Stimulated activated CD4-positive, alpha-beta T cell treated with anti-CD3 and anti-CD28 coated beads, Interleukin-4, amount 100 ng/mL, for 24 hours (primary cell): ENCODE measurements at places on chromosomes 2 and 18.

DNA sequence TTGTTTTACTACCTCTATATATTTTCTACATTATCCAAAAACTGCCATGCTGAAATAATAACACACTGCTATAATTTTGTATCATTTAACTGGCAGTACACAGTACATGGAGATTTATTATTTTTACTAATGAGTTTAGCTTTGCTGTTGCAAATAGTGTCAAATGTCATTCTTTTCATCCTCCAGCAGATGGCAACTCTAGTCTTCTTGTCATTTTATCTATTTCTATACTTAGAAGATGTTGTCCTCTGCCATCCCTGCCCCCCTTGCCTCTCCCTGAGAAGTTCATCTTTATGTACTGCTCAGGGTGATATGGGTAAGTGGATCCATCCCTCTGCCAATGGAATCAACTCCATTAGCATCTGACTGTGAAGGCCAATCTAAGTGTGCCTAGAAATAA lies 21.7 kb upstream of the LRRTM1 start:
- DNase-seq = no peak

GRCh38 chr2:26011990-26012856 lies 21.7 kb upstream of the RAB10 start:
- DNase-seq = no peak

DNA sequence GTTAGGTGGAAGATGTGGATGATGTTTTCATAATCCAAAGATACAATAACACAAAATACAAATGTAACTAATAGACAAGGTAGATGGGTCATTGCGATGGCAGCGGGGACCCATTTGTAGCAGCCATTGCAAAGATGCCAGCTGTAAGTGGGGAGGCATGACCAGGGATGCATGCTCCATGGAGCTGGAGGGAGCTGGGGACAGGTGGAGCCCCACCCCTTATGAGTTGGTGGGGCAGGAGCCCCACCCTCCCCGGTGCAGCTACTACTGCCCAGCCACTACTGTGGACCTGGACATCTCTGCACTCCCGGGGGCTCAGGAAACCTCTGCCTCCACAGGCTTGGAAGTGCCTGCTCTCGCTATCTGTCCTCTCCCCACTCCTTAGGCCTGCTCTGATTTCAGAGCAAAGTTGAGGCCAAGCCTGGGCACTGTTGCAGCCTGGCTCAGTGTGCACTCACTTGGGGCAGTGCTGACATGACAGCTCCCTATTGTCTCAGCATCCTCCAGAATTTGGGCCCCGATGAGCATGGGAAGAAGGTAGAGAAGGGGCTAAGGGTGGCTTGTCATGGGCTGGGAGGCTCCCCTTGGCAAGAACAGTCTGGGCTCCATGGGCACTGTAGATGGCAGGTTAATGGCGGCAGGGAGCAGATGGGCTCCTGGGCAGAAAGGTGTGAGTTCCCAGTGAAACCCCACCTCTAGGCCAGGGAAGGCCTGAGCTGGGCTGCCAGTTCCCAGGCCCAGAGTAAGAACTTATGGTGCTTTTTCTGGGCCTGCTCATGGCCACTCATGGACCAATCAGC lies 81.1 kb downstream of the ZNF804A start:
- DNase-seq = no peak

GRCh38 chr18:32801228-32801627 lies 28.4 kb upstream of the KLHL14 start:
- DNase-seq = no peak

- no peak for DNase-seq
Measured at GRCh38 chr2:30425326-30425725, 21.7 kb upstream of the LCLAT1 start.

GRCh38 chr18:38520786-38521185 lies 955.2 kb upstream of the CELF4 start:
- no peak for DNase-seq

- no peak for DNase-seq
Measured at GRCh38 chr2:104502901-104503300, 351.0 kb upstream of the POU3F3 start.

- DNase-seq = no peak
Measured at GRCh38 chr2:174048243-174048642, 83.1 kb upstream of the SP3 start.

GRCh38 chr2:189624648-189625355 lies 36.5 kb upstream of the ASNSD1 start:
- no peak for DNase-seq

DNA sequence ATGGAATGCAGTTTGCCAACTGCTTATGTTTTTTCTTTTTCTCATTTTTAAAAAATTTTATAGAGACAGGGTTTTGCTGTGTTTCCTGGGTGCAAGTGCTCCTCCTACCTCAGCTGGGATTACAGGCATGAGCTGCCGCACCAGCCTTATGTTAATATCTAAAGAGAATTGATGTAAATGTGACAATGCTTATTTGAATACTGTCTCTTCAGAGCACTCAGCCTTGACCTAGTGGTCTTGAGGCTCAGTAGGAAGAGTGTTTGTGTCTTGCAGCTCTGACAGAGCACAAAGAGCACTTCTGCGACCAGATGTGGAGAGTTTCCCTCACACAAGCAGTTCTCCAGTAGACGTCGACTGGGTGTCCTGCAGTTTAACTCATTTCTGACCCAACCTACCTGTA lies 55.3 kb downstream of the ARHGEF4 start:
- no peak for DNase-seq

DNA sequence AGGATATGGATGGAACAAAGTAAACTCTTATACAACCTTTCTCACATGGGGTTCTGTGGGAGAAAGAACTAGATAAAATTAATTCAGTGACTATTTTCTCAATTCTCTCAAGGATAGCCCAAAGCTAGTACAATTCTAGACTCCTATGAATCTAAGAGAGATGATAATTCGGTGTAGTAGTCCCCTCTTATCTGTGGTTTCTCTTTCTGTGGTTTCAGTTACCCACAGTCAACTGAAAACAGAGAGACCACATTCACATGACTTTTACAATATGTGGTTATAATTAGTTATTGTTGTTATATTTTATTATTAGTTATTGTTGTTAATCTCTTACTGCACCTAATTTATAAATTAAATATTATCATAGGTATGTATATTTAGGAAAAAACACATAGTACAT lies 53.5 kb upstream of the C2orf15 start:
- no peak for DNase-seq

DNA sequence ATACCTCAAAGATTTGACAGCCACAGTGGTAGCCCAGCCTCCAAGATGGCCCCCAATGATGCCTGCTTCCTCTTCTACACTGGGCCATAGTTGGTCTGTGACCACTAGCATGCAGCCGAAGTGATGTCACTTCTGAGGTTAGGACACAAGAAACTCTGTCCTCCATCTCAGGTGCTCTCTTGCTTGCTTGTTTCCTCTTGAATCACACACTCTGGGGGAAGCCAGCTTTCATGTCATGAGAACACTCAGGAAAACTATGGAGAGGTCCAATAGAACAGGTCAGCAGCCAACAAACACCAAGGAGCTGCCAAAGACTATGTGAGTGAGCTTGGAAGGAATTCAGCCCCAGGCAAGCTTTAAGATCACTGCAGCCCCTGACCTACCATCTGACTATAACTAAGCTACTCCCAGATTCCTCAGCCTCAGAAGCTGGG lies 3.3 kb upstream of the ADAM17 start:
- DNase-seq = no peak

DNA sequence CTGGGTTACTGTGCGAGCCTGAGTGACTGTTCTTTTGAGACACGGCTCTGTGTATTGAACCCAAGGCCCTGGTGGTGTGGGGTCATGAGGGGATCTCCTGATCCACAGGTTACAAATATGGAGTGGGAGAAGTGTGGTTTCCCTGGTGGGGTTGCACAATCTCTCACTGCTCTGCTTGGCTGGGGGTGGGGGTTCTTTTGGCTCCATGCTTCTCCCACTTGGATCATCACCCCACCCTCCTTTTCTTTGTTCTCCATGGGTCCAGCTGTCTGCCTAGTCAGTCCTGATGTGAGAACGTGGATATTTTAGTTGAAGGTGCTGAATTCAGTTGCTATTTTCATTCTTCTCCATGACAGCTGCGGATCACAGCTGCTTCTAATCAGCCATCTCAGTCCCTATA lies 37.8 kb downstream of the AGPS start:
- no peak for DNase-seq

DNA sequence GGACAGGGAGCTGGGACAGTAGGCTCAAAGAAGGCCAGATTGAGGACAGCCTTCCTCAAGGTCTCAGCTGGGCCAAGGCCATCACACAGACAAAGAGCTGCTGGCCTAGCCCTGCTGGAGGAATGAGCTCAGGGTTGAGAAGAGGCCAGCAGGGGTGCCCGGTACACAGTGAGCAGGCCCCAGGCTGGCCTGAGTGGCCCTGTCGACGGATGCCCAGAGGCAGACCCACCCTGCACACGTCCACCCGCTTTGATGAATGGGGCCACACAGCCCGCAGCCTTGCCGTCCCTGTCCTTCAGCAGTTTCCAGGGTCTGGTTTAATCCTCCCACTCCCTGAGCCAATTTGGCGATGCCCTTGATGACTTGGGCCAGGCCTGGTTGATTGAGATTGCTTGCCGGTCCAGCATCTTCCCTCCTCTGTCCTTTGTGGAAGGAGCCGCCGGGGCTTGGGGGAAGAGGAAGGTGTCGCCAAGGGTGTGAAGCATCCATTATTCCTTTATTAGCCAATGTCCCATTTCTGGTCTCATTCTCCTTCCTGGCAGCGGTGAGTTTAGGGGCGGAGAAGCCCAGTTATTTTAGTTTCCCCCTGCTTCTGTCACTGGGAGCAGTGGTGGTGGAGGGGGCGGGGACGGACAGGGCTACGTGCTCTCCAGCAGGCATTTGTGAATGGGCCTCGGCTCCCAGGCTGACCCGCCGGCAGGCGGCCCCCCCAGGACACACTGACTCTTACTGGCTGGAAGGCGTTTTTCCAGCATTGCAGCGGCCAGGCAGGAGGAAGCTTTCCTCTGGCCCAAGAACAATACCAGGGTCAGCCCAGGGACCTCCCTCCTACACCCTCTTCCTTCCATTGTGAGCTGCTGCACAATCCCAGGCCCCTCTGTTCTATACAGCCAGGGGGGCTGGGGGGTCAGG lies 141.8 kb downstream of the CTIF start:
- DNase-seq = no peak

GRCh38 chr18:11886577-11887110 lies 21.5 kb downstream of the MPPE1 start:
- DNase-seq = no peak

DNA sequence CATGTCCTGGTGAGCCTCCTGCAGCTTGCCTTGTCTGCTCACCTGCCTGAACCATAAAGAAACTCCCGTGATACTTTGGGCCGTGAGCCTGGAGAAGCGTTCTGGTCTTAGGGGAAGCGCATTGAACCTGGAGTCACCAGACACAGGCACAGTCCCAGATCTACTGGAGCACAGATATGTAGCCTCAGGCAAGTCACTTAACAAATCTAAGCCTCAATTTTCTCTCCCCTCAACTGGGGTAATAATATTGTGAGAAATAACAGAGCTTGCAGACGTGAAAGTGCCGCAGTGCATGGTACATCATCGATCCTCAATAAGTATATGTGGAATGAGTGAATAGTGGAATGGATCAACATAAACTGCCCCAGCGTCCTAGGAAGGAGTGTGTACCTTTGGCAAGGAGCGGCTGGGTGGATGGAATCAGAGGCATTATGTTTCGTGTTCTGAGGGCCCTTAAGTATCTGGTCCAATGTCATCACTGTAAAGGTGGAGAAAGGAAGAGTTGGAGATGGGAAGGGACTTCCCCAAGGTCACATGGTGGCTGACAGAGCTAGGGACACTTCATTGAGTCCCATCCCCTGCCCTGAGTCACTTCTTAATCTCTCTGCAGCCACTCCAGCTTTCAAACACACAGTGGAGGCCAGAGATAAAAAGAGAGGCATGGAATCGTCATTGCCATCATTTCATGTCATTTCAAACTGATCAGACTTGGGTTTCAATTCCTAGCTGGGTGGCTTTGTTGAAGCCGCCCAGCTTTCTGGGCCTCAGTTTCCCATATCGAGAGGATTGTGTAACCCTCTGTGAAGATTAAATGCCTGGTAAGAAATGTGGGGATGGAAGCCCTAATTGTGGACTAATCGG lies 172.4 kb downstream of the DDX1 start:
- no peak for DNase-seq
